ENCODE measurements at places on chromosomes 16 and 17.
A peak's percentile ranks its signal among the peaks of the same experiment; 100 is the strongest.

DNA sequence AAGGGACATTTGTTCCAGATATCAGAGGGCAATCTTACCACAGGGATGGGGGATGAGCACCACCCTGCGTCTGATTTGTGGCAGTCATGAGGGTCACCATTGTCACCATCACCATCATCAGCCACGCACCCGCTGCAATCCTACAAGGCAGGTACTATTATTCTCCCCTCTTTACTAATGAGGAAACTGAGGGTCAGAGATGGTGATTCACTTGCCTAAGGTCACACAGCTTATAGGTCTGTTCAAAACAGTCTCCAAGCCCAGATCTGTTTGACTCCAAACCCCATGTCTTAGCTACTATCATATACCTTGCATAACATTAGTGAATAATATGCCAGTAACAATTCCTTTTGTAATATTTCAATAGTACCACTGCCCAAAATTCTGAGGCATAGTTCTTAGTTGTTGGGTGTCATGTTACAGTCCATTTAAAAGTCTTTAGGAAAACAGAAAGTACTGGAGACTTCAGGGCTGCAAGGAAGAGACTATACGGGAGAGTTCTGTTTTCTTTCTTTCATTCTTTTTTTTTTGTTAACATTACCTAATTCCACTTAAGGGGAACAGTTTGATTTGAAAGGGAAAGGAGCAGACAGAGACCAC lies 166.4 kb downstream of the C16orf95 start:
- no peak for DNase-seq

DNA sequence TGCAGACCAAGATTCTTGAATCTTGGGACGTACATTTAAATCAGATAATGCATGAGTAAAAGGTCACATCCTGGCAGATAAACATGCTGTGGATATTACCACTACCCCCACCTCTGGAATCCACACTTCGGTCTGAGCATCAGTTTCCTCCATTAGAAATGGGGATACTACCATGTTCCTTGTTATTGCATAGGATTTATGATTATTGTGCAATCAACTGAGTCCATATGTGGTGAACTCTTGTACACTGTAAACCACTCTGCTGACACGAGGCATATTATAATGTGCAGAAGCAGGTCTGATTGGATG lies 108.7 kb downstream of the VAT1L start:
- no peak for DNase-seq

GRCh38 chr17:74334393-74335039 lies 8.5 kb downstream of the KIF19 start:
- DNase-seq = no peak

- DNase-seq = no peak
Measured at GRCh38 chr17:79991924-79992648, 43.6 kb downstream of the TBC1D16 start.

GRCh38 chr17:38815576-38816193 lies 9.4 kb downstream of the CWC25 start:
- no peak for DNase-seq

DNA sequence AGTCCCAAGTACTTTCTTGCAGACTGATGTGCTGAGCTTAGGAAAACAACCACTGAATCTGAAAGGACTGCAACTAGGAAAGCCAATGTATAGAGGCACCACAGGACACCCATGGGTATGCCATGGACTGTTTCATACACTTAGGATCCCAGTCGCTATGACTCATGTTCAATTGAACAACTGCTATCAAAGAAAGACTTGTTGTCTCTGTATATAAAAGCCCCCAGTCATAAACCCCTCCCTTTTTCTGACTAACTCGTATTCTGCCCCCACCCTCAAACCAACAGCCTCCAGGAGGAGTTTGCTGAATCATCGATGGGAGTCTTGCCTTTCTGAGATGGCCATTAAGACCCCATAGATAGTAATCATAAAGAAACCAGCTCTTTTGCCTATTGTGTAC lies 205.4 kb downstream of the ANKFN1 start:
- no peak for DNase-seq

- no peak for DNase-seq
Measured at GRCh38 chr17:17200311-17200710, 5.8 kb downstream of the PLD6 start.

GRCh38 chr16:2226918-2227317 lies 3.5 kb downstream of the E4F1 start:
- DNase-seq = no peak

DNA sequence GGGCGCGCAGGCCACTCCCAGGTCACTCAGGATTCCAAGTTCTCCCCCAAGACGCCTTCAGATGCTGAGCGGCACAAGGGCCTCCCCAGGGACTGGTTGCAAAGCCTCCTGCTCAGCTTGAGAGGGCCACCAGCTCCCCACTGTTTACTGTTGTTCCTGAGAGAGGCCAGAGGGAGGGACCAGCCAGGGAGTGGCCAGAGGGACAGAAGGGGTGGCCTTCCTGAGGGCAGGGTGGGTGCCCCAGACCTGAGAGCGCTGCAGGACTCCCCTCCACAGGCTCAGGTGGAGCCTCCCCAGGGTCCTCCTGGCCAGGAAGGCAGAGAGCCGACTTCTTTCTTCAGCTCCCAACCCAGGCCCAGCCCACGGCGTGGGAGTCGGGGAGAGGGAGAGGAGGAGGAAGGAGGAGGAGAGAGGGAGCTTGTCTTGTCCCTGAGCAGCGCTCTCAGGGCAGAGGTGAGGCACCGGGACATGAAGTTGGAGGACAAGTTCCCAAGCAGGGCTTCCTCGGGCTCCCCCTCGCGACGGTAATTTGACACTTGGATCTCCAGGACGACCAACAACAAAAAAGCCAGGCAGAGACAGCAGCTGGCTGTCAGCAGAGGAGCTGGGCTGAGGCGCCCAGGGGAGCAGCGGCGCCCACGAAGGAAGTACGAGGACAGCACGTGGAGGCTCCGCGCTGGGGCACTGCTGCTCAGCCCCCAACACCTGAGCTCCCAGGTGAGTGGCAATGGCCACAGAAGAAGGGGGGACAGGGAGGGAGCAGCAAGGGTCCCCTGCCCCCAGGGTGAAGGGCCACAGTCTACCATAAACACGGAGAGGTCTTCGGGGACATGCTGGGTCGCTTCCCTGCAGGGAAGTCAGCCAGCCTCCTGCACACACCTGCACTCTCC lies 497 bp downstream of the SMIM5 start:
- DNase-seq = peak; percentile 89

DNA sequence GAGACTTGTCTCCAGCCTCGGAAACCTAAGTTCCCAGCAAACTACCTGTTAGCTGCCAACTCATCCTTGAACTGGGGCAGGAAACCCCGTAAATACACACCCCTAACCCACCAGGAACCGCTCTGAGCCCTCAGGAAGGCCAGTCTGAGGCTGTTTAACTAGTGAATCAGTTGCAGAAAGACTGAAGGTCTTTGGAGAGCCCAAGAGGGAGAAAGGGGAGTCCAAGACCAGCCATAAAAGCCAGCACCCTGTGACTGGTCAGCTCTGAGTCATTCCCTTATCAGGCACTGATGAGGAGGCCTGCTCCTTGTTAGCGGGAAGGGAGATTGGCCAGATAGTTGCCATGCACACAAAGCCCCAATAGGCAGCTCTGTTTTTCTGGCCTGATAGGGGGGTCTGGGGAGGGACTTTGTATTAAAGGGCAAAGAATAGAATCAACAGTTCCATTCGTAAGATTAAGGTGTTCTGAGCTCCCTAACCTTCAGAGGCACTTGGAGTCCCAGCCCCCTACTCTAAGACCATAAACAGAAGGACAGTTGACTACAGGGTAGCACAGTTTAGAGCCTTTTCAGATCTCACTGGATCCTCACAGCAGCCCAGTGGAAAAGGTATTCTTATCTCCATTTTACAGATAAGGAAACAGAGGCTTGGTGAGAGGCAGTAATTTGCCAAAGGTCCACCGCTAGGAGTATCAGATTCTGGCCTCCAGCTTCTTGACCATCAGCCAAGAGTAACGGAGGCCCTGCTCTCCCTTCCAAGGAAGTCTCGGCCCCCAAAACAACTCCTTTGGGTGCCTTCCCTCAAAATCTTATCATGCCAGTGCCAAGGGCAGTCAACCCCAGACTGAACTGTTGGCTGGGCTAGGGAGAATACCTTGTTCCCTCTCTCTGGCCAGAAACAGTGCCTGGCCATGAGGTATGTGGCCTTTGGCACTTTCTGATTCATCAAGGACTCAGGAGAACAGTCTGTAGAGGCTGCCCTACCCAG lies 2.2 kb upstream of the KRT19 start:
- no peak for DNase-seq

GRCh38 chr17:27346228-27346899 lies 52.5 kb downstream of the WSB1 start:
- no peak for DNase-seq

- DNase-seq = no peak
Measured at GRCh38 chr16:53457670-53458069, 23.4 kb downstream of the RBL2 start.

- DNase-seq = no peak
Measured at GRCh38 chr17:16304830-16305229, 48.4 kb downstream of the CENPV start.

- DNase-seq = no peak
Measured at GRCh38 chr17:29575511-29576213, 7.2 kb downstream of the TP53I13 start.

GRCh38 chr16:49604602-49605001 lies 231.0 kb downstream of the C16orf78 start:
- DNase-seq = no peak

- no peak for DNase-seq
Measured at GRCh38 chr17:56583772-56584171, 9.7 kb upstream of the NOG start.

DNA sequence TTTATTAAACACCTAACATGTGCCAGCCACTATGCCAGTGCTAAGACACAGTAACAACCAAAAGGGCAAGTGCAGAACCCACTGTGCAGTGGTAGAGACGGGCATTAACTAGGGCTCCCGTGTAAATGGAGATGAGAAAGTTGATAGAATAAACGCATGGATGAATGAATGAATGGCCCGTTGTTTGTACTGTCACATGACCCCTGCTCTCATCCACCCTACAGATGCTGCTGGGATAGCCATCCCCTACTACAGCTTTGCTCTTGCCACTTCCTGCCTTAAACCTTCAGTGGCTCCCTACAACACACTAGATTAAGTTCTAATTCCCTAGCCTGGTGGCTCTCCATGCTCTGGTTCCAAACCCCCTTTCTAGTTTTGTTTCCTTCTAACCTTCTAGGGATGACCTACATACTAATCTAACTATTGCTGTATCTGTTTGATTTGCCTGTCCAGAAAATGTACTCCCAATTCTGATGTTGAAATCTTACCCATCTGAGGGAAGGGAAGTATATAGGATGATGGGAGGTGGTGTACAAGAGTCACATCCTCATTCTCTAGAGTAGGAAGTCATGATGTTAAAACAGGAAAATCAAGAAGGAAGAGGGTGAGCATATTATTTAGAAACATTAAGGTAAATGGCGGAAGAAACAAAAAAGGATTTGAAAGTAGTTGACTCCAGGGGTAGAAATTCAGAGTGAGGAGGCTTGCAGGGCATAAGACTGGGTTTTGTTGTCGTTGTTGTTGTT lies 11.4 kb upstream of the TNRC6C start:
- no peak for DNase-seq

DNA sequence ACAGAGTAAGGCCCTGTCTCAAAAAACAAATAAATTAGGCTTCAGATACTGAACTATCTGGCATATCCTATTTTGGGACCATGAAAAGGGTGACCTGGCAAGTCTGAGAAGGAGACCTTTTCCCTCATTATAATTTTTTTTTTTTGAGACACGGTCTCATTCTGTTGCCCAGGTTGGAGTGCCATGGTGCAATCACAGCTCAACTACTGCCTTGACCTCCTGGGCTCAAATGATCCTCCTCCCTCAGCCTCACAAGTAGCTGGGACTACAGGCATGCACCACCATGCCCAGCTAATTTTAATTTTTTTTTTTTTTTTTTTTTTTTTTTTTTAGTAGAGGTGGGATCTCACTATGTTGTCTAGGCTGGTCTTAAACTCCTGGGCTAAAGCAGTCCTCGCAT lies 37.3 kb downstream of the PLCG2 start:
- DNase-seq = no peak

DNA sequence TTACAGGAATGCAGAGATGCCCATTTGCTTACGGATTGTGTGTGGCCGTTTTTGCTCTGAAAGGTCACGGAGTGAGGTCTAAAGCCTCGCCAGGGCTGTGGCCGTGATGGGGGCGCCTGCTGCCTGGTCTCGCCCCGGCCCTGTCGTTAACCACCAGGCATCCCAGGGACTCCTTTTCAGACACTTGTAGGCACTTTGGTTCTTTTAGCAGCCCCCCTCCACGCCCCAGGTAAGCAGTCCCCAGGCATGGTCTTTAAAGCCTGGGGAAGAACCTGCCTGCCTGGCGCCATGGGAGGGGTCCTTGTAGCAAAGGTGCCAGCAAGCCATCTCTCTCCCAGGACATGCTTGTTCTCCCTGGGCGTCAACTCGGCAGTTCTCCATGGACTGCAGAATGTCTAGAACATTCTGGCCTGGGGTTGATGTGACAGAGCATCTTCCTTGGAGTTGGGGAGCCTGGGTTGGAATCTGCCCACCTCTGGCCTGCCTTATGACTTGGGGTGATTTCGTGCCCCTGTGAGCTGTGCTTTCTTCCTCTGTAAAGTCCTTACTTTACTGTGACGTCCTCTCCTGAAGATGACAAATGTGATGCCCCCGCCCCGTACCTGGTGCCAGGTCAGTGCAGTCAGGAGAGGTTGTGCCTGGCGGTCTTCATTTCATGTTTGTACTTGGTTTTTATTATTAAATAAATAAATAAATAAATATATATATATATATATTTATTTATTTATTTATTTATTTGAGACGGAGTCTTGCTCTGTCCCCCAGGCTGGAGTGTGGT lies 5.4 kb downstream of the KCTD5 start:
- DNase-seq = no peak

DNA sequence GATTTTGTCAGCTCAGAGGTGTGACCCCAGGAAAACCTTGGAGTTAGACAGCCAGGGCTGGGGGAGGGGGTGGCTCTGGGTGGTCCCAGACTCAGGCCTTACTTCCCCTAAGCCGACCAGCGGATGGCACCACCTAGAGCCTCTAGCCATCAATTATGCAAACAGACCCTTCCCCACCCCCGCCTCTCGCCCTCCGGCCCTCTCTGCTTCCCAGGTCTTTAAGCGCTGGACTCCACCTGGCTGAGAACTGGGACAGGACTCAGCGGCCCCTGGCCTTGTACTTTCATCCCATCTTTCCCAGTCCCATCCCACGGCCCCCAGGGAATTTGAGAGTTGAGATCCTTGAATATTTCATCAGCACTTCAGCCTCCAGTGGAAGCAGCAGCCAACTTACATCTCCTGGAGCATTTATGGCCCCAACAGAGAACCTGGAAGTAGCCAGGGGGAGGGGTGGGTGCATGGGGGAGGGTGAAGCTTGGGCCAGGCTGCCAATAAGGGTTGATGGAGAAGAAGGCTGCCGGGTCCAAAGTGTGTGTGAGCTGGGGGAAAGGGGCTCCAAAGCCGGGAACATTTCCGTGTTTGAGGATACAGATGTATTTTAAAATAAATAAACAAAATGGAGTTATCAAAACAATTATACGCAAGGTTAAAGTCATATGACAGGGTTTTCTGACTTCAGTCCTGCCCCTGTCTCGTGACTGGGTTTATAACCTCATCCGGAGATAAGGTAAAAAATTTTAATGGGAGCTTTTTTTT lies 7.5 kb upstream of the JUP start:
- no peak for DNase-seq

DNA sequence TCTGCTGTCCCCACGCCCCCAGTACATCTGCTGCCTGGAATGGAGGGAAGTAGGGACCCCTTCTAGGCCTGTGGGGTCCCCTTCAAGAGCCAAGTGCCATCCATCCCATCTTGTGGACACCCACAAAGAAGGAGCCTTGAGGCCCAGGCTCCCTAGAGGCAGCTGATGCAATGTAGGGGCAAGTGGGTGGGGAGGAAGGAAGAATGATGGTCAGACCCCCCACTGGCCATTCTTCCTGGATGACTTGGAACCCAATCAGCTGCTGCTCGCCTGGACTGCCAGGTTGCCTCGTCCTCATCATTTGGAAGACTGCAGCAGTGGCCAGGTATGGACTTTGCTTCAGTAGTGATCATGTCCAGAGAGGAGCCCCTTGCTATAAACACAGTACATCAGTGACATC lies 48.9 kb downstream of the SMPD3 start:
- no peak for DNase-seq

Measured in glutamatergic neuron (in vitro differentiated cells).